ENCODE measurements at places on chromosomes 6 and 20.

GRCh38 chr6:106974336-106974998 is at the start of gene CD24:
Gene CD24 (minus strand): TSS chr6:106974729. CDS start chr6:106974646, 83 bp downstream.
- DNase-seq: peak; percentile 69

- DNase-seq: no peak
Measured at GRCh38 chr6:85077098-85077497, 312.7 kb upstream of the TBX18 start.

DNA sequence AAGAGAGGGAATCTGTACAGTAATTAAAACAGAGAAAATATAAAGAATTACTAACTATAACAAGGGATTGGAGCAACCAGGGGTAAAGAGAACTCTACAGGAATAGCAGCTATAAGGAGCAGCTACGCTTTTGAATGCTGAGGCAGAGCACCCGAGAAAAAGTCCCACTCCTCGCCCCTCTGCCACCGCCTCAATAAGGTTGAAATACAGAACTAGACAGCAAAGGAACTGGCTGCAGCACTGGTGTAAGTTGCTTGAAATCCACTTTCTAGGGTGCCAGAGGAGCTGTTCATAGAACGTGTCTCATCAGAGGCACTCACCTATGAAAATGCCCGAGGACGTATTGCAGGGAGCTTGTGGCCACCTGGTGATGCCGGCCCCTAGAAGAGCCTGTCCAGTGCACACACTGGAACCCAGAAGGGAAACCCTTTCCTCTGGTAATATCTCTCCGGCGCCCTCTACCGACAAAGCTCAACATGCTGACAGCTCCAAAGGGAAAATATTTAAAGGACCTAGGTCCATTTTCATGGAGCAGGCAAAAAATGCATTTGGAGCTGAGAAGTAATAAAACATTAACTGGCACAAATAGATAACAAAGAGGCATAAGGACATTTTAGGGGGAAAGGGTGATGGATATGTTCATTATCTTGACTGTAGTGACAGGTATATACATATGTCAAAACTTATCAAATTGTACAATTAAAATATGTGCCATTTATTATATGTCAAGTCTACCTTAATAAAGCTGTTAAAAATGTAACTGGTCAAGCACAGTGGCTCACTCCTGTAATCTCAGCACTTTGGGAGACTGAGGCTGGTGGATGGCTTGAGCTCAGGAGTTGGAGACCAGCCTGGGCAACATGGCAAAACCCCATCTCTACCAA is 137.4 kb upstream of the HDAC2 start:
- DNase-seq: peak; percentile 61

DNA sequence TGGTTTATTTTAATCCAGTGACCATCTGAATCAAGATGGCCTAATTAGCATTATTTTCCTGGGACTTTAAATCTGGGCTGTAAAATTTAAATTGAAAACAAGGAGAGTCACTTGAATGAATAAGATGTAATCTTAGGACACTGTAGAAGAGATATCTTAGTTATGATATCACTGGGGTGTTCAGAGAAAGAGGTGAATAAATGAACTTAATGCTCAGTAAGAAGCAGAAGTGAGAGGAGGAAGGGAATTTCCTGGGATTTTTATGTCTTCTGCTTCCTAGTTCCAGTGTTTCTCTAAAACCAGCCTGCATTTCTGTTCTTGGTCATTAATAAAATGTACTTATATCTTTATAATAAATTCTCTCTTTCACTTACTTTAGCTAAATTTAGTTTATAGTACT is 136.8 kb upstream of the PTPRK start:
- no peak for DNase-seq

DNA sequence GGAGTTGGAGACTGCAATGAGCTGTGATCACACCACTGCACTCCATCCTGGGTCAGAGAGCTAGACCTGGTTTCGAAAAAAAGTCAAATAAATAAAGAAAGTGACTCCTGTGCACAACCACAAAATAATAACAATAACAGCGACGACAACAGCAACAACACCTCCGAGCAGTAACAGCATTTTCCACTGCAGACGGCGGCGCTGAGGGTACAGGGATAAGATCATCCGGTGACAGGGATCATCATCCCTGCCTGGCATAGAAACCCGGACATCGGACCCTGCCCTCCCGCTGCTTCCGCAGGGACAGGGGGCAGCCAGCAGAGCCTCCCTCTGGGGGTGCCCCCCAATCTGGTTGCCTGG is 11.5 kb downstream of the SRXN1 start:
- DNase-seq: peak; percentile 90

GRCh38 chr6:110654096-110654820 is 161.0 kb downstream of the CDK19 start:
- DNase-seq: peak; percentile 54

DNA sequence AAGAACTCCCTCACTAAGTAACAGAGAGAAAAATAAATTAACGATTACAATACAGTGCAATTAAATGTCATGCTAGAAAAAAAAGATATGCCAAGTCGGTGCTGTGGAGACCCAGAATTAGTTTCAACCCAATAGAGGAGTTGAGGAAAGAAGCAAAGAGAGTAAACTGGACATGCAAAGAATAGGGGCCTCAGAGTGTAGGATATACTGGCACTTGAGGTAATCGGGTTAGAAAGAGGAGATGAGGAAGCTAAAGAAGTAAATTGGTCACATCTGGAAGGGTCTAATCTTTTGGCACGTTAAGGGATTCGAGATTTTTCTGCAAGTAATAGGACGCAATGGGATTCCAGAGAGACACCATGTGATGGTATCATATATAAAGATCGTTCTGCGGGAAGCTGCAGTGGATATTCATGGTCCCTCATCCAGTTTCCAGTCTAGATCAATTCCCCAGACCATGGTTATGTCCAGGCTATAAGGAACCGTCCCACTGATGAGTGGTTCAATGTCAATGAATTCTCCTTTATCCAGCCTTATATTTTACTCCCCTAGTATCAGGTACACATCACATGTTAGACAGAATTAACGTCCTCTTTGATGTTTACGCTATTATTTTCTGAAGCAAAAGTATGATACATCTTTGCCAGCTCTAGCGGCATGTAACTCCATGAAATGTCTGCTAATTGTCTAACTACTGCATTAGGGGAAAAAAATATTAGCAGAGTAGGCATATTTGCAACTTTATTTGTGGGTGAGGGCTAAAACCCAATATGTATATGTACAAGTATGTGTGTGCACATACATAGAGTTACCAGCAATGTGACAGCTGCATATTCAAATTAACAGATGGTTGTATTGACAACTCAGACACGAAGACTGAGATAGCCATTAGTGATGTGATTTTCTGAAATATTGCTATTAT is 1.1 kb upstream of the TBC1D32 start:
- no peak for DNase-seq

DNA sequence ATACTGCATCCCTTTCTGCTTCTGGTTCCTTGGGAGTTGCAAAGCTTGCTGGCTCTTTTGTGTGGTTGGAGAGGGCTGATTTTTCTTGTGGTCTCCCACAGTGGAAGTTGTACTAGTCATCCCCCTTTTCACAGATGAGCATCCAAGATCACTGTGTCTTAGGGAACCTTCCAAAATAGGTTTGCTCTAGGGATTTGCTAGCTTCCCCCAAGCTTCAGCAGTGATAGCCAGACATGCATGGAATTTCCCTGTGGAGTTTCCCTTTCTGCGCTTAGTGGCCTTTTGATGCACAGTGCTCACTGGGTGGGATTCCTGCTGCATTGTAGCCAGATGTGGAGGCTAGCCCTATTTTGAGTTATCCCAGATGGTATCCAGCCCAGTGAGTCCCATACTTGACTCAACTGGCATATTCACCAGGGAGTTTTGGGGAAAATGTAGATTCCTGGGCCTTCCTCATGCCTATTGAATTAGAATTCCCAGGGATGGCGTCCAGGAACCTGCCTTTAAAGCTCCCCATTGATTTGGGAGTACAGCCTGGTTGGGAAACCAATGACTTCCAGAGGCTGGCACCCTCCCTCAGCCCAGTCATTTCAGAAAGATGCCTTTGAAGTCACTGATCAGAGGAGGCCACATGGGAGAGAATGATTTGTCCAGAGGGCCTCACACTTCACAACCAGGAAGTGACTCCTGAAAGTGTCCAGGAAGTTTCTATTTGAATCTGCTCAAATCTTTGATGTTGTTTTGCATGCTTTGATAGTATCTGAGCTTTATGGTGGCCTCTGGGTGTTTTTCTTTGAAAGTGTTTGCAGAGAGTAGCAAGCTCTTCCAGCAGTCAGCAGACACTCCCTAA is 25.9 kb downstream of the PPARD start:
- no peak for DNase-seq

- DNase-seq: no peak
Measured at GRCh38 chr20:37980383-37980782, 52.9 kb downstream of the TTI1 start.

- peak; percentile 5 for DNase-seq
Measured at GRCh38 chr6:135438907-135439535, 58.5 kb downstream of the AHI1 start.

DNA sequence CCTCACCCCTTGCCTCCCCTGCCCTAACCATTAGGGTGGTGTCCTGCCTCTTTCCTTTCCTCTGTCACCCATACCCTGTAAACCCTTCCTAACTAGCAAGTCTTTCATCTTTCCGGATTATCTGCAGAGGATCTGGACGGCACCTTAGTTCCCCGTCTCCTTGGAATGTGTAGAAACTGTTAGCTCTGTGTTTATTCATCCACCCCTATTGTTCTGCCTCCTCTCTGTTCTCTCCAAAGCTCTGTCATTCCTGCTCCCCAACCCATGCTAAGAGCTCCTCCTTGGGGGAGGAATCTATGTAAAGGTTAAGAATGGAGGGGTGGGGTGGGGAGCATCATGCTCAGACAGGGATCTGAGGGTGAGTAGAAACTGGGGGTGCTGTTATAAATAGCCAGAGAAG is 39.4 kb upstream of the KCNK5 start:
- DNase-seq: no peak

- no peak for DNase-seq
Measured at GRCh38 chr20:47352332-47353238, 3.9 kb downstream of the ZMYND8 start.

- no peak for DNase-seq
Measured at GRCh38 chr6:6595952-6596351, 7.4 kb downstream of the LY86 start.

DNA sequence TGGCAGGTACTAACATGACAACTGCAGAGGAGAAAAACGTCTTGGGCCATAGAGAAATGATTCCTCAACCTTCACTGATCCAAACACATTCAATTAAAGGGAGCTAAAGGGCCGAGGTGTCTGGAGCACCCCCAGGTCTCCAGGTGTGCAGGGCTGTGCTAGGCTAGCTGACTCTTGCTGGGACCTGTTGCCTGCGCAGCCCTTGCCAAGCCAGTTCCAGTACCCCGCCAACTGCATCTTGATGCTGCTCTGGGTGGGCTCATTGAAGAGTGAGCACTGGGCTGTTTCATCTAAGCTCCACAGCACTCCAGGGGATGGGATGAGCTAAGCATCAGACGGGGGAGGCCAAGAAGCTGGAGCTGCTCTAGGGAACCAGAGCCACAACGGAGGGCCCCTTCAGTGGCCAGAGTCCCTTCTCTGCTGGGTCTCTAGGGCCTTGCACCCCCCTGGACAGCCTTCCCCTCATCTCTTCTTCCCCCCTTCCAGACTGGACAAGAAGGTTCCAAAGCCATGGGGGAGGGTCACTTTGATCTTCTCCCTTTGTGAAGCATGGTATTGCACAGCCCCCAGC is 15.9 kb downstream of the LEMD2 start:
- no peak for DNase-seq

GRCh38 chr20:3560578-3560977 is 89.8 kb downstream of the ATRN start:
- DNase-seq: no peak

- no peak for DNase-seq
Measured at GRCh38 chr6:106525107-106525881, 104.0 kb downstream of the RTN4IP1 start.

DNA sequence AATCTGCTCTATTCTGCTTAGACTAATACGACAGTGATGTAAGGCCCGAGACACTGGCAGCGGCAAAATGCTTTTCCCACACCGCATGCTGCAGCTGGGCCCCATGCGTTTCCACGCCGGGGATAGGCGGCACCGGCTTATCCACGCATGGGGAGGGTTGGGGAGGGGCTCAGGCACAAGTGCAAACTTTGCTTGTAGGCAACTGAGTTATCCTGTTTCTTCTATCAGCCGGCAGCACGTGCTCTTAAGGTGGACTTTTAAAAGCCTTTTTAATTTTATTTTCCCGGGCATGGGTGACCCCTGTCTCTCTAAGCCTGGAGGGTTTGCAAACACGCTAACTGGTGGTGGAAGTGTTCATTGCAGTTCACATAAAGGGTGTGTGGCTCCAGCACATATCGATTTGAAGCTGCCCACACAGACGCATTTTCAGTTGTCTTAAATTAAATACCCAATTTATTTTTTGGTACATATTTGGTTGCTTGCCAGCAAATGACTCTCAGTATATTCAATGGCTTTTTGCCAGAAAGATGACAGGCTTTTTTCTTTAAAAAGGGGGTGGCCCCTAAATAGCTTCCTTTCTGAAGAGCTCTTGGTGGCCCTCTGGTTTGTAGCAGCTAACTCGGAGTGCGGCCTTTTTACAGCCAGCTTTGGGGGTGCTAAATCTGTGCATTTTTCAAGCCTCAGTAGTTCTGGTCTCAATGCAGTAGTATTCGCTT is 561.8 kb upstream of the AGPAT4 start:
- DNase-seq: no peak

- DNase-seq: no peak
Measured at GRCh38 chr6:34906826-34907225, 17.8 kb downstream of the ANKS1A start.

DNA sequence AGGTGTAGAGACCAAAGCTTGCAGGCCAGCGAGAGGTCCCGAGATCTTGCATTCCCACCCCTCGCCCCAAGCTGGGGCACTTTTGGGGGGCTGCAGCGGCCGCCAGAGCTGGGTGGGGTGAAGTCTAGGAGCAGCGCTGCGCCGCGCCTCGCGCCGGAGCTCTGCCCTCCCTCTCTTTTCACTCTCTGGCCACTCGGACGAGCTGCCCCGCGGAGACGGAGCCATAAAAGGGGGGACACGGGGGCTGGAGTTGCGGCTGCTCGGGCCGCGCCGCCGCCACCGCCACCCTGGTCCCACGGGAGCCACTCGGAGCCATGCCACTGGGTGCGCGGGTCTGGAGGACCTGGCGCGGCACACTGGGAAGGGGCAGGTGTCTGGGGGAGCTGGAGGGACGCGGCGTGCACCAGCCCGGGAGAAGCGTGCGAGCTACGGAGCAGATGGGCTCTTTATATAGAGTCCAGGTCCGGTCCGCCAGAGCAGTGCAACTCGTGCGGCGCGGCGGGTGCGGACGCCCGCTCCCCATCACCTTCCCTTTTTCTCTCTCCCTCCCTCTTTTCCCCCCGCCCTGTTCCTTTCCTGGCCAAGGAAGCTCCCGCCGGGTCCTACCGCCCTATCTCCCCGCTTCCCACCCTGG is 687 bp upstream of the HTR1B start:
- DNase-seq: peak; percentile 30

DNA sequence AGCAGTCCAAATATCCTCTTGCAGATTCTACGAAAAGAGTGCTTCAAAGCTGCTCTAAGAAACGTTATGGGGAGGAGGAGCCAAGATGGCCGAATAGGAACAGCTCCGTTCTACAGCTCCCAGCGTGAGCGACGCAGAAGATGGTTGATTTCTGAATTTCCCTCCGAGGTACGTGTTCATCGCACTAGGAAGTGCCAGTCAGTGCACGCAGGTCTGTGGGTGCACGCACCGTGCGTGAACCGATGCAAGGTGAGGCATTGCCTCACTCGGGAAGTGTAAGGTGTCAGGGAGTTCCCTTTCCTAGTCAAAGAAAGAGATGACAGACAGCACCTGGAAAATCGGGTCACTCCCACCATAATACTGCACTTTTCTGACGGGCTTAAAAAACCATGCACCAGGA is 272.1 kb upstream of the DEFB115 start:
- no peak for DNase-seq
